Activated CD8-positive, alpha-beta memory T cell treated with anti-CD3 and anti-CD28 coated beads for 48 hours (primary cell): ENCODE measurements at places on chromosomes 4 and X.

- DNase-seq, result no peak
These were observed 472.2 kb downstream of the PCDH7 start for GRCh38 chr4:31192341-31192740.

DNA sequence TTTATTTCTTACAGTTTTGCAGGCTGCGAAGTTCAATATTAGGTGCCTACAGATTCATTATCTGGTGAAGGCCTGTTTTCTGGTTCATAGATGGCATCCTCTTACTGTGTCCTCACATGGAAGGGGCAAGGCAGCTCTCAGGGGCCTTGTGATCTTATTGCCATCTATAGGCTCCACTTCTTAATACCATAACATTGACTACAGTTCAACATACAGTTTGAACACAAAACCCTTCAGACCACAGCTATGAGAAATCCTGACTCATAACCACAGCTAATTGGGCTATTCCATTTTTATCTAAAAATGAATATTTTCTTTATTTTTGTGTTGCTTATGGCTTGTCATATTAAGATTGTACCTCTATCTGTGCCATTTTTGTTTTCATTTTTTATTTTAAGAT is 72.3 kb downstream of the STAG2 start:
- no peak for DNase-seq

GRCh38 chr4:24688453-24688852 is 104.1 kb upstream of the DHX15 start:
- no peak for DNase-seq

- no peak for DNase-seq
These were observed 6.6 kb upstream of the KCND1 start for GRCh38 chrX:48978226-48978625.

DNA sequence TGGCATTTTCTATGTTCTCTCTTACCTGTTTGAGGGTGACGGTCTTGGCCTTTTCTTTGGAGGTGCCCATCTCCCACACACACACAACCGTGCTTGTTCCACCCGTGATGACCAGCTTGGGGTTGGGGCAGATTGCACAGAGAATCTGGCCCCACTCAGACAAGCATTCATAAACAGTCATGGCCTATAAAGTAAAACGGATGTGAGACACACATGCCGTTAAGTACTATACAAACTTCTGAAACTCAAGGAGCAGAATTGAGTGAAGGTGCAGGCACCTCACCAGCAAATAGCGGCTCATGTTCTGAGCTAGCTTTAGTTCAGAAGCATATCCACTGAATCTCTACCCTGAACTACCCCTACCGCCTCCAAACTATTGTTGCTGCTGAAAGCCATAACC is 107.6 kb downstream of the CDS1 start:
- DNase-seq, result no peak

DNA sequence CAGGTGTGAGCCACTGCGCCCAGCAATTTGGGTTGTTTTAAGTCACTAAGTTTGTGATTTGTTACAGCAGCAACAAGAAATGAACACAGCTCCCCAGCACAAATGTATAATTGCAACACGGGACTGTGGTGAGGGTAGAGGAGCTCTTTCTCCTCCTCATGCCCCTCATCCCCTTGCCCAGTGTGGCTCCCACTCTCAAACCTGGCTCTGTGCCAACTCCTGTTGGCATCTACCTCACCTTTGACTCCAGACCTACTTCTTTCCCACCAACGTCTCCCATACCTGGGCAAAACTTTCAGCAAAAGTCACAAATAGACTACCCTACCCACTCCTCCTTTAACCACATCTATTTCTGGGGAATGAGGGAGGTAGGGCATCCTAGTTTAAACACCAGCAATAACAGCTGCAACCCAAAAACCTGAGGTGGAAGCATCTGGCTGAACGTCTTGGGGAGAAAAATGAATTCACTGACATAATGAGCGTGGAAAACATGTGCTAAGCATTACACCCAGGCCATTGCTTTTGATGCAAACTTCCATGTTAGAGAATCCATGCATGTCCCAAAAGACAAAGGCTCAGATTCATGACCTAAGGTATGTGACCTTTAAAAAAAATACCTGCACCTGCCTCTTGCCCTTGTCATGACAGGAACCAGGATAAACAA is 19.2 kb downstream of the LNX1 start:
- DNase-seq, result no peak

GRCh38 chrX:13220916-13221315 is 98.9 kb downstream of the ATXN3L start:
- no peak for DNase-seq

- peak; percentile 24 for DNase-seq
These were observed 550 bp downstream of the CBR4 start for GRCh38 chr4:169009286-169010124.

DNA sequence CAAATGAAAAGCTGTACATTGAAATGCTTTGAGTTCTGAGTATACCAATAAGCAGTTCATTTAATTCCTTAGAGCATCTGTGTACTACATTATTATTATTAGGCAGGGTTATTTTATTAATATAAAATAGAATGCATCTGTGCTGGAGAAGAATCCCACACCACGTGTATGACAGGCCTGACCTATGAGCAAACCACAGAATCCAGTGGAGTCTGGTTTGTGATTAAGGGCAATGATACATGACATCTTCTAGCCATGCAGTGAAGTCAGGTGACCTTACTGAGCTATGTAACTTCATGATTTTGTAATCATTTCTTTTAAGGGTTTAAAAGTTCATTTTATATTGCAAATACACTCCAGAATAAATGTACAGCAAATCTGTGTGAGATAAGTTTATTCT is 1165.0 kb upstream of the TENM3 start:
- no peak for DNase-seq

- no peak for DNase-seq
These were observed 219.1 kb downstream of the THOC2 start for GRCh38 chrX:123513585-123514278.

- DNase-seq, result no peak
These were observed 85.0 kb upstream of the ZNF81 start for GRCh38 chrX:47751670-47752069.

DNA sequence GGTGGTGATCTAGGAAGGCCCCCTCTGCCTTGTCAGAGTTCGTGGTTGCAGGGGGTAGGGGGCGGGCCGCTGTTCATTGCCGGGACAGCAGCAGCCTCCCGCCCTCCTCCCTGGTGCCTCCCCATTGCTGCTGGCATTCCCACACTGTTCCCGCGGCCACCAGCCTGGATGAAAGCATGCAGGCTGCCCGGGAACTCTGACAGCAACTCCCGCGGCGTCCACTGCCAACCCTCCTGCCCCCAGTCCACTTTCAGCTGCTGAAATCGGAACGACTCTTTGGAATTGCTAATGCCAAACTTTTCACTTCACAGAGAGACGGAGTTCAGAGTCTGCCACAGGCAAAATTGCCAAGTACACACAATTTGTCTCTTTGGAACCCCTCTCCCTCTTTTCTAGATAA is 121.9 kb downstream of the BEND2 start:
- DNase-seq, result no peak

DNA sequence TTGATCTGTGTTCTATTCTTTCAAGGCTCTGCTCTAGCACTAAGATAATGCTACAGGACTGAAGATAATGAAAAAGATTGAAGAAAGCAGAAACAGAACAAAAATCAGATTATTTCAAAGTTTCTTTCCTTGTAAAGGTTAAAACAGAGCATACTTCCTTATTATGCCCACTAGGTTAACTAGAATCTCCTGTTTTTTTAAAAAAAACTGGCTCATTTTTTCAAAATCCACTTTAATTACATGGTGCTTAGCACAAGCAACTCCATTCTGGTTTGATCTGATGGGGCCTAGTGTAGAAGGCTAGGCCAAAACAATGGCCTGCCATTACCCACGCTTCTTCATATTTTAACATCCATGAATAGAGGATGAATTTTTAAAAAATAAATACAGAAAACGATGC is 1.2 kb upstream of the UBA6 start:
- DNase-seq, result no peak

GRCh38 chr4:81257021-81257420 is 42.0 kb upstream of the PRKG2 start:
- no peak for DNase-seq

- no peak for DNase-seq
These were observed 28.2 kb upstream of the HUWE1 start for GRCh38 chrX:53714580-53715345.

- no peak for DNase-seq
These were observed 386.7 kb downstream of the SPRY1 start for GRCh38 chr4:123783151-123783790.

GRCh38 chr4:11426731-11427120 is 2.0 kb downstream of the HS3ST1 start:
- DNase-seq, result no peak

- DNase-seq, result no peak
These were observed 200.3 kb downstream of the ANTXR2 start for GRCh38 chr4:79872738-79873137.

- no peak for DNase-seq
These were observed 10.2 kb upstream of the N4BP2 start for GRCh38 chr4:40046311-40046980.

- no peak for DNase-seq
These were observed 212.5 kb upstream of the CXorf66 start for GRCh38 chrX:140177821-140178220.

DNA sequence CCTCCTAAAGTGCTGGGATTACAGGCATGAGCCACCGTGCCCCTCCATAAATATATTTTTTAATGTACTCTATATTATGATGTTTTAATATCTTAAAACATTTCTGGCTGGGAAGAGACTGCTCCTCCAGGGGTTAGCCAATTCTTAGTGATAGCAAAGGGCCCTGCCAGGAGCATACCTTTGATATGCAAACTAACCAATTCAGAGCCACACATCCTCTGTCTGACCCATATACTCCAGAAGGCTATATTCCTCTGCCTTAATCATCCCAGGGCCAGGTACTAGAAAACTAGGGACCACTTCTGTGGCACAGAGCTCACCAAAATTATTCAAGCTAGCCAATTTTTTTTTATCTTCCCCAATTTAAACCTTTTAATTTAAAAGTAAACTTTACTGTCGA is 43.6 kb upstream of the BEX4 start:
- DNase-seq, result no peak

DNA sequence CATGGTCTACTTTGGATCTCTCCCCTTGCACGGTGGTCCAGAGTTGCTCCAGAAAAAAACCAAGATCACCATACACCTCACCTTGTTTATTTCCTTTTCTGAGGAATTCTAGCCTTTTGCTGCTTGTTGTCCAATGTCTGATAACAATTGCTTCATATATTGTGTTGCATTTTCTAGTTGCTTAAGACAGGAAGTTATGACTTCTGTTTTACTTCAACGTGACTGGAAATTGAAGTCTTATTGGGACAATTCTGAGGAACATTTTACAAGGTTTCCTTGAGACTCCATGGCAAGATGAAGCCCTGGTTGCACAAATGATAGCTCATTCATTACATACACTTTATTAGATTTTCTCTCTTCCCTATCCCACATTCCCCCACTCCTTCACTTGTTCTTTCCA is 5.2 kb downstream of the CXCL1 start:
- no peak for DNase-seq

DNA sequence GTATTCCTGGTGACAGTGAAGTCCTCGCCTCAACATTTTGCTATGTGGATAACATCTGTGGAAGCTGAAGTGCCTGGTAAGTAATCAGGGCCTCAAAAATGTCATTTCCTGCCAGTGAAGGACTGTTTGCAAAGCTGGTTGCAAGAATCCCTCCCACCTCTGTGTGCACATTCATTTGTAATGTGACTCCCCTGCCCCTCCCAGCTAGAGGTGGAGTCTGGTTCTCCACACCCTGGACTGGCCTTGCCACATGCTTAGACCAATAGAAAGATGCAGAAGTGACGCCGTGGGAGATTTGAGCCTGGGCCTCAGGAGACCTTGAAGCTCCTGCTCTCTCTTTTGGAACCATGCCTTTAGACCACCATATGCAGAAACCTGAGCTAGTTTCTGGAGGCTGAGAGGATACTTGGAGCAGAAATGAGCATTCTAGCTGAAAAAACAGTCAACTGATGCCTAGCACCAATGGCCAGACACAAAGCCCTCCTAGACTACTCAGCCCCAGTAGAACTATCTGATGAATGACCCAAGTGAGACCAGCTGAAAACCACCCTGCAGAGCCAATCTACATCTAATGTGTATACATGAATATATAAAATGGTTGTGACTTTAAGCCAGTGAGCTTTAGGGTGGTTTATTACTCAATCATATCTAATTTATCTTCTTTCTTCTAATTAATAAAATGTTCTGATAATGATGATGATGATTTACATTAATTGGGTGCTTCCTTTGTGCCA is 47.8 kb upstream of the CRMP1 start:
- DNase-seq, result no peak

GRCh38 chr4:147157860-147158701 is 212.4 kb upstream of the TTC29 start:
- no peak for DNase-seq

- no peak for DNase-seq
These were observed 32.9 kb downstream of the SLC2A9 start for GRCh38 chr4:9988363-9988749.

DNA sequence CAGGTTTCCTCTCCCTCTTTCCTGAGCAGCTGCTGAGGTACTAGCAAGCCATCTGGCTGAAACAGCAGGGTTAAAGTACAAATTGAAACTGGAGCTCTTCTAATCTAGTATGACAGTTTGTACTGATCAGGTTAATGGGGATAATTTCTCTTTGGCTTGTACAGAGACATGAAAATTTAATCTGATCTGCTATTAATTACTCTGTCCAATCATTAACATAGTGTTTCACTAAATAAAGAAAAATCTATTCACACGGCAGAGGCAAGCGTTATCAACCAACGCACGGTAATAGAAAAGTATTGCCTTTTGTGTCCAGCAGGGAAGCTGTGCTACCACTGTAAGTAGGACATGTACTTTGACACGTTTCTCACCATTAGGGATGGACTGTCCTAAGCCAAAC is 71.1 kb downstream of the IGSF1 start:
- DNase-seq, result no peak

DNA sequence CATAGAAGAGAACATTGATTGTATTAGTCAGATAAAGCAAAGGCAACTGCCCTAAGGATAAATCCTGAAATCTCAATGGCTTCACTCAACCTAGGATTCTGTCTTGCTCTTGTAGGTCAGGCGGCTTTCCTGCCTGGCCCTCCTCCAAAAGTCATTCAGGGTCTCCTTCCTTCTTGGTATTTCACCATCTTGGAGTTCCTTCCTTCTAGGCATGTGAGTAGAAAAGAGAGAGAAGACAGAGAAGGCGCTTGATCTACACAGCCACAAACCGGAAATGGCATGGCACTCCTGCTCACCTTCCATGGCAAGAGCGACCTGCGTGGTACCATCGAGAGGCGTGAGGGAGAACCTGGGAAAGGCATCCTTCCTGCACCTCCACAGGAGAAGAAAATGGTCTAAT is 45.3 kb upstream of the HELT start:
- no peak for DNase-seq

GRCh38 chrX:53268173-53268572 is 13.2 kb downstream of the IQSEC2 start:
- no peak for DNase-seq
